ENCODE measurements at places on chromosomes 5 and 9.

DNA sequence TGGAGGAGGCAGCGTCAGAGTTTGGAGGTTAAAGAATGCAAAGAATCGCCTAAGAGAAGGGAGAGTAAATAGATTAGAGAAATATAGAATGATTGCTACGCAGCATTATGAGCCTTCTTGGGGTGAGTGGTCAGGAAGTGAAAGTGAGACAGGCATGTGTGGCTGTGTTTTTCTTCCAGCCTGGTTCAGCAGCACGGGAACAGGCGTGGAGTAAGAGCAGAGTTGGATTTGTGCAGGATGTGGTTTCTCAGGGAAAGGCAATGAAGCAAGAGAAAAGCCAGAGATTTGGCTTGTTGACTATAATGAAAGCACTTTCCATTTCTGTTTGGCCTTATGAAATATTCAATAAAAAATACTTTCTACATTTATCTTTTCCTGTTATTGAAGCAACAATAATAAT is 34.3 kb upstream of the FRMD3 start:
- no peak for DNase-seq

- DNase-seq = no peak
Measured at GRCh38 chr9:114285166-114285867, 37.6 kb upstream of the ORM1 start.

- no peak for DNase-seq
Measured at GRCh38 chr5:159854916-159855315, 61.4 kb upstream of the ADRA1B start.

DNA sequence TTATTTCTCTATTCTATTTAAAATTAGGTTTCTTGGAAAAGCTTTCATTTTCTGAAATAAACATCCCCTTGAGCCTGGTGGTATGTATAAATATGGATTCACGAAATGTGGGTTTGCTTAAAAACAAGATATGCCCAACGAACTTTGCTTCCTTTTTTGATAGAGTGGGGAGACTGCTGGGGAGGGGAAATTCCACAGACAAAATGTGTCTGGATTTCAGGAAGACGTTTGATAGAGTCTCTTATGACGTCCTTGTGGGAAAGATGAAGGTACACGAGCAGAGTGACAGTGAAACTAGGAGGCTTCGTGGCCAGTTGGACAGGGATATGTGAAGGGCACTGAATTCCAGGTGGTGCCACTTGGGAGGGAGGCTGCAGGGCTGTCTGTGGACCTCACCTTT is 84.5 kb upstream of the RPS23 start:
- DNase-seq = no peak

GRCh38 chr9:109934136-109934856 is 154.3 kb downstream of the PALM2AKAP2 start:
- DNase-seq = no peak

DNA sequence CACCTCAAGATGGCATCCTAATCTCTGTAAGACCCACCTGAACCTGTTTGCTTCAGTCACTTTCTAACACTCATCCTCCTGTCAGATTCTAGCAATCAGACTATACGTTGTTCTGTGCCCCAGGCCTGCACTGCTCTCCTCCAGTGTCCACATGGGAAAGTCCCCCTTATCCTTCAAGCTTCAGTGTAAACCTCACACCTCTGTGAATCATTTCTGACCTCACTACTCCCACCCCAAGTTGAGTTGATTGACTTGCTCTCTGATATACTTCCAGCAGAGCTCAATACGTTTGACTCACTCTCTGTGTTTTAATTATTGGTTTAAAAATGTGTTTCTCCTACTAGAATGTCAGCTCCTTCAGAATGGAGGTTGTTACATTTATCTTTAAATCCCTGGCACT is 240.2 kb downstream of the FBXL17 start:
- no peak for DNase-seq

DNA sequence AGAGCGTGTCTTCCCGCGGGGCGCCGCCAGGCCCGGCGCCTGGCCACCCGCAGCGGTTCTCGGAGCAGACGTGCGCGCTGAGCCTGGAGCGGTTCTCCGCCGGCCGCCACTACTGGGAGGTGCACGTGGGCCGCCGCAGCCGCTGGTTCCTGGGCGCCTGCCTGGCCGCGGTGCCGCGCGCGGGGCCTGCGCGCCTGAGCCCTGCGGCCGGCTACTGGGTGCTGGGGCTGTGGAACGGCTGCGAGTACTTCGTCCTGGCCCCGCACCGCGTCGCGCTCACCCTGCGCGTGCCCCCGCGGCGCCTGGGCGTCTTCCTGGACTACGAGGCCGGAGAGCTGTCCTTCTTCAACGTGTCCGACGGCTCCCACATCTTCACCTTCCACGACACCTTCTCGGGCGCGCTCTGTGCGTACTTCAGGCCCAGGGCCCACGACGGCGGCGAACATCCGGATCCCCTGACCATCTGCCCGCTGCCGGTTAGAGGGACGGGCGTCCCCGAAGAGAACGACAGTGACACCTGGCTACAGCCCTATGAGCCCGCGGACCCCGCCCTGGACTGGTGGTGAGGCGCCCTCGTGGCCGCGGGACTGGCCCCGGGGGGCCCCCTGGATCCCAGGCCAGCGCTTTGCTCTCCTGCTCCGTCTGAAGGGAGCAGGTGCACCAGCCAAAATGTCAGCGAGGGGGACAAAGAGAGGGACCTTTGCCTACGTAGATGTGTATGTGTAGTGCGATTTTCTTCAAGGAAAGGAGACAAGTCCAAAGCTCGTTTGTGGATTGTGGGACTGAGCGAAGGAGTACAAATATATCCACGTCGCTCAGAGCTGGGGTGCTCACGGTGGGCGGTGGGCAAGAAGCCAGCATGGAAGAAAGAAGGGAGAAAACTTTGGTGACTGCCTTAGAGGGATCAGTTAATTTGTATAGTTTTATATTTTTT is 19.5 kb downstream of the BTNL9 start:
- no peak for DNase-seq

DNA sequence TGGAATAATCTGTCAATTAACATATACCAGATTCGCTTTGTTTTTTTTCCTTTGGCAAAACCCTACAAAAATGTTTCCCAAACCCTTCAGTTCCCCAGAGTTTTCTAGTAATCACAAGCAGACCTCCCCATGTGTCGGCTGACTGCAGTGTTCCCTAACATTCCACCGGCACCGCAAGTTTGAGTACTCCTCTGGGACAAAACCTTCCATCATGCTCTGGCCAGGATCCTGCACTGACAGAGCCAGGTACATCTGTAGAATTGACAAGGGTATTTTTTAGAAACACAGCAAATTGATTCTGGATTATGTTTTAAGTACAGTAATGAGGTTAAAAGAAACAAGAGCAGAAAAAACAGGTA is 174.7 kb downstream of the GAS1 start:
- no peak for DNase-seq

DNA sequence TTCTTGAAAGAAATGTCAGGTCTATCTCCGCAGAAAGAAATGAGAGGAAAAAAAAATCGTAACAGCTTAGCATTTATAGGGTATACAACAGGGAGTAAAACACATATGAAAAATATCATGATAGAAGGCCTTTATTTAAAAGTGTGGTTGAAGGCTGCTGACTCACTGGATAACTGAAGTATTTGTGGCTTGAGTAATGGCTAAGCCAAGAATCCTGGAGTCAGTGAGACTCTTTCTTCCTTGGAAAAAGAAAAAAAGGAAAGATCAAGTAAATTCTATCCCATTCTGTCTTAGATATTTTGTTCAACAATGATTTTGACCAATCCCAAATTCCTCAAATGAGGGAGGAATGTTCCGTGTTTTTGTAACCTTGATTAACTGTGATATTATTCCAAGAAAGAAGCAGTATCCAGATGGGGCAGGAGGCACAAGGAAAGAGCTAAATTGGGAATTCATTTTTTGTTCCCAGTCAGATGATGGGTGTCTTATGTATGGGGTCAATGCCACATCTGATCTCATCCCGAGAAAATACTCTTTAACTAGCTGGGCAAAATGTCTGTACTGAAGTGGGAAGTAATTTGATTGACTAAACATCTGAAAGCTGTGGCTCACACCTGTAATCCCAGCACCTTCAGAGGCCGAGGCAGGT is 64.3 kb upstream of the MYO10 start:
- no peak for DNase-seq

DNA sequence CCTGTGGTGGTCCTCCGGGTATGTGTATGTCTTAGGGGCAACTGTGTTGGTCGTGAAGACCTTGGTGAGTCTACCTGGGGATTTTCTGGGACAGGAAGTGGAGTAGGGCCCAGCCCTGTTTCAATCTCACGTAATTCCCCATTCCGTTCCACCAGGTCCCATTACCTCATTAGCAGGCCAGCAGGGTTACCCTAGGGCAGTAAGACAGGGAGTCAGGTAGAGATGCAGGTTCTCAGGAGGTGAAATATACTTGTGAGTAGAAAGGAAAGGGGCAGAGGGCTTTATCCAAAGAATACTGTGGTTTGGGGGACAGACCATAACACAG is 56.5 kb downstream of the MACROH2A1 start:
- DNase-seq = no peak

DNA sequence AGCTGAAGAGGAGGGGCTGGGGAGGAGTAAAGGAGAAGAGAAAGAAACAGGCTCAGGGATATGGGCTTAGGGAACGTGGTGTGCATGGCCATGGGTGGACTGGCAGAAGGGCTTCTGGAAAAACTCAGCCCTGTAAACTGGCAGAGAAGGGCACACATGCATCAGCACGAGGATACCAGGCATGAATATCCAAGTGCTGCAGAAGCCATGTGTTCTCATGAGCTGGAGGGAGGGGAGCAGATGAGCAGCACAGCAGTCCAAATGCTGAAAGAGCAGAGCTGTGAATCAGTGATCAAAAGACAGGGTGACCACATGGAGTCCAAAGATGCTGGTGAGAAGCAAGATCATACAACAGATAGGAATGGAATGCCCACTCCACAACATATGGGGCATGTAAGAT is 72.3 kb downstream of the SEMA5A start:
- no peak for DNase-seq

DNA sequence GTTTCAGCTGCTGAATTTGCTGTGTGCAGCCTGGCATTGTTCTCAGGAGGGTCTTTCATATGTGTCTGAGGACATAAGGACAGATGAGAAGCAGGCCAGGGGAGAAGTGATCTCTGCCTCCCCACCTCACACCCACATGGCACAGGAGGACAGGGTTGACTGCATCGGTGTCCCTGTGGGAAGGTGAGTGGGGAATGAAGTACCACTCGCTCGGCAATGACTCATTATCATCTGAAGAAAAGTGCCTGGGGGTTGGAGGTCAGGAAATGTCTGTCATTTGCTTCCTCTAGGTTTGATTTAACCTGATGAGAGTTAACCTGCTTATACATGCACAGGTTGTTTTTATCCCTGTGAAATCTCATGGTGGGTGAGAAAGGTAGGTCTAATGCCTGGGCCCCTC is 195.0 kb downstream of the GADD45G start:
- DNase-seq = no peak

GRCh38 chr9:98356326-98356725 is 100.9 kb upstream of the TBC1D2 start:
- no peak for DNase-seq

DNA sequence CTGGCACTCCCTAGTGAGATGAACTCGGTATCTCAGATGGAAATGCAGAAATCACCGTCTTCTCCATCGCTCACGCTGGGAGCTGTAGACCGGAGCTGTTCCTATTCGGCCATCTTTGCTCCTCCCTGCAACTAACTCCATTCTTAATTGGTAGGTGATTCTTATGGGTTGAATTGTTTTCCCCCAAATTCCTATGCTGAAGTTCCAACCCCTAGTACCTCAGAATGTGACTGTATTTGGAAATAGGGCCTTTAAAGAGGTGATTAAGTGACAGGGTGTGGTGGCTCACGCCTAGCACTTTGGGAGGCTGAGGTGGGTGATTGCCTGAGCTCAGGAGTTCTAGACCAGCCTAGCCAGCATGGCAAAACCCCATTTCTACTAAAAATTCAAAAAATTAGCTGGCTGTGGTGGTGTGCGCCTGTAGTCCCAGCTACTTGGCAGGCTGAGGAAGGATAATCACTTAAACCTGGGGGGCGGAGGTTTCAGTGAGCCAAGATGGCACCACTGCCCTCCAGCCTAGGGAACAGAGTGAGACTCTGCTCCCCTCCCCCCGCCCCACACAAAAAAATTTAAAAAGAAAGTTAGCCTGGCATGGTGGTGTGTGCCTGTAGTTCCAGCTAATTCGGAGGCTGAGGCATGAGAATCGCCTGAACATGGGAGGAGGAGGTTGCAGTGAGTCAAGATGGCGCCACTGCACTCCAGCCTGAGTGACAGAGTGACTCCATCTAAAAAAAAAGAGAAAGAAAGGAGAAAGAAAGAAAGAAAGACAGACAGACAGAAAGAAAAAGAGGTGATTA is 25.2 kb upstream of the FOCAD start:
- no peak for DNase-seq

DNA sequence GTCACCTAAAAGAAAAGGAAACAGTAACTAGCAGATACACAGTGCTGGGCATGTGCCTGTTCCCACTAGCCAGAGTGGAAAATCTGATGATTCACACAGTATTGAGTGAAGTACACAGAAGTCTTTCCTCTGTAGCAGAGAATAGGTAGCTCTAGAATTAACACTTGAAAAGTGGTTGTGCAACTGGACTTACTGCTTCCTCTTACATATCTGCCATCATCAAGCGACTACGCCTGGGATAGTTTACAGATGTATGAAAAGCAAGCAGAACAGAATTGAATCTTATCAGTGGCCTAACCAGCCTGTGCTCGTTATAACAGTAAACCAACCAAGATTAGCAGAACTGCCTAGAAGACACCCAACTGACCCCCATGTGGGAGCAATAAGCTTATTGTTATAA is 130.6 kb downstream of the DTWD2 start:
- DNase-seq = no peak

DNA sequence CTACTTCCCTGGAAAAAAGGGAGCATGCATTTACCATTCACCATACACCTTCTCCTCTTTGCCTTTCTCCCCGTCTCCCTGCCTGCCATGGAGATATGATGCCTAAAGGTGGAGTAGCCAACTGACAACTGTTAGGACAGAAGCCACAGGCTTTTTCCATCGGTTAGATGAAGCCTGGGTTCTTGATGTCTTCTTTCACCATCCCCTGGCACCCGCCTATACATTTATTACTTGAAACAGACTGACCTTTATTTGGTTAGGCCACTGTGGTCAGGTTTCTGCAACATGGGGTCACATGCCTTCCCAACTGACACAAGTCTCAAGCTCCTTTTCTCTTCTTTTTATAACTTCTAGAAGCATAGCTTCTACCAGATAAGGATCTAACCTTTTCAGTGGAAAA is 7.1 kb downstream of the LCP2 start:
- DNase-seq = no peak

- DNase-seq = no peak
Measured at GRCh38 chr5:171426266-171426665, 6.8 kb downstream of the FGF18 start.

GRCh38 chr5:76404223-76405211 is 1.4 kb downstream of the IQGAP2 start:
- peak; percentile 63 for DNase-seq

GRCh38 chr9:95129476-95130291 is 187.8 kb downstream of the FANCC start:
- DNase-seq = no peak

DNA sequence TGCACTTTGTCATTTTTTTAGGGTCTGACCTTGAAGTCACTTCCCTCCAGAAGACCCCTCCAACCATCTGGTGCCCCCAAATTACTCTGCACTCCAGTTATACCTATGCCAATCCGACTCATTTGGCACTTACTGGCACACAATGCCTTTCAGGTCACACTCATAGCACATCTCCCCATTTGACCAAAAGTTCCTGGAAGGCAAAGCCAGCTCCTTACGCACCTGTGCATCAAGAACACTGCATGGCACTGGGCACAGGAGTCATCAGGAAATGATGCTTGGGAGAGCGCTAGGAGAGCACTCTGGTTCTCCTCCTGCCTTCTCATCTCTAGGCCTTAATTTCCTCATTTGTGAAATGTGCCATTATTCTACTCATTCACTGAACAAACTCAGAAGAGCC is 2.9 kb downstream of the TNIP1 start:
- DNase-seq = no peak

GRCh38 chr5:136242136-136242535 is 49.2 kb upstream of the SMIM32 start:
- no peak for DNase-seq
